WTC11 (cell line): ENCODE measurements at places on chromosomes 5 and 9.

DNA sequence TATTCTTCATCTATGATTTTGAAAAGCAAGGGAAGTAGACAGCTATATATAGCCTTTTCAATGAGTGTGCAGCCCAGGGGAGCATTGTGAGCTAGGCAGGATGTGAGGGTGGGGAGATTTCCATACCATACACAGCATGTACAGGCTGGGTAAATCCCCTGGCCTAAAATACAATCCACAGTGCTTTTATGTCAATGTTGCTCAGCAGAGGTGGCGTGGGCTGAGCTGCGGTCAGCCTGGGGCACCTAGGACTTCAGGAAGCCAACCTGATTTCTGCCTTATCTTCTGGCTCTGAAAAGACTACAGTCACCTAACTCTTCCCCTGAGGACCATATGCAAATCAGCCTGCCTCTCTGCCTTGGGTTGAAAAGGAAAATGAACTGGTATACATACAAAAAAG is 6.3 kb upstream of the GARIN3 start:
- peaks cover 6% of the 10 kb centered on the region for H3K27me3 ChIP-seq
- peaks cover 25% of the 10 kb centered on the region for H3K36me3 ChIP-seq
- peaks cover 9% of the 10 kb centered on the region; the same call in 1 of the 2 replicates for H3K4me1 ChIP-seq
- H3K4me3 ChIP-seq: no peak overlapping the region
- no peak for DNase-seq

DNA sequence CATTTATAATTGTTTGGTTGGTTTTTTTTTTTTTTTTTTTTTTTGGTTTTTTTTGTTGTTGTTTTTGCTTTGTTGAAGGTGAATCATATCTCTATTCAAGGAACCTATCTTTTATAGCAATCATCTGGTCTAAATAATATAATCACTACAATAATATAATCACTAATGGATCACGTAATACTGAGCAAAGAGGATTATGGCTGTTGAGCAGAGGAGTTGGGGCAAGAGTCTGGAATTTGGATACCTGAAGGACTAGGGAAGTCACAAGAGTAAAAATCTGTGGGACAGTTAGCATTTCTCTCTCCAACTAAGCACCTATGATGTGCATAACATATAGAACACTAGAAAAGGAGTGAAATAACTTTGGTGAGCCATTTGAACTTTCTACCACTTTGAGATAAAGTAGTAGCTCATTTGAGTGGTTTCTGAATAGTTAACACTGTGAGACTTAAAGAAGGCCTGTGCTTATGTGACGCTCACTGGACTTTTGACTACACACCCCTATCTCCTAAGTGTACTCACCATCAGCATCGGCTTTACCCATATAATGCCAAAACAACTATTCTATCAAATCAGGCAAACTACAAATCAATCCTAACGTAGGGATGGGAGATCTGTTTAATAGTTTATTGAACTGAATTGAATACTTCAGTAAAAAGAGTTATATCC is 564.9 kb upstream of the TUSC1 start:
- no peaks in the 10 kb centered on the region for H3K36me3 ChIP-seq
- no peaks in the 10 kb centered on the region for H3K4me1 ChIP-seq
- H3K27ac ChIP-seq: no peak overlapping the region
- H3K4me3 ChIP-seq: no peak overlapping the region
- no peaks in the 10 kb centered on the region for H3K27me3 ChIP-seq

DNA sequence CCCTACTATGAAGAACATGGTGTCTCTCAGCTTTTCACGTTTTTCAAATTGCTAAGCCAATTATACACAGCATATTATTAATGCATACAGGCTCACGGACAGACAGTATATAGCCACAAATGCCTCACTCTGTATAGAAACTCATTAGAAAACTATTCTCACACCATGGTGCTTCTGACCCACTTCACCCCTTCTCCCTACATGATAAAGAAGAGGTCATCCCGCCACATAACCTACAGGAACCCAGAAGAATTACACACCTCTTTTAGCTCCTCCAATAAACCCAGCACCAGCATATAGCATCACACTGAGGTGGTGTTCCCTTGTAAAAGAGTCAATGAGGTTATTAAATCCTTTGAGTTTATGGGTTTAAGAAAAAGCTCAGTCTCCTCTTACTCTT is 5.6 kb downstream of the TLE1 start:
- no peak for DNase-seq
- H3K27ac ChIP-seq: no peak overlapping the region
- peaks cover 24% of the 10 kb centered on the region; the same call in 1 of the 2 replicates for H3K4me1 ChIP-seq
- H3K27me3 ChIP-seq: no peaks in the 10 kb centered on the region

- H3K27me3 ChIP-seq: no peaks in the 10 kb centered on the region; the same call in 1 of the 2 replicates
- no peaks in the 10 kb centered on the region for H3K36me3 ChIP-seq
- DNase-seq: no peak
- no peak overlapping the region for H3K27ac ChIP-seq
- peaks cover 19% of the 10 kb centered on the region for H3K4me1 ChIP-seq
- H3K4me3 ChIP-seq: no peak overlapping the region
These were observed 5.1 kb upstream of the EGR1 start for GRCh38 chr5:138460032-138460693.
